ENCODE measurements at places on chromosomes 2 and 18. TPM values are rescaled to one million over a fixed set of nuclear protein-coding genes. Genes with fewer than 3 reads are reported as not detected.

The DES gene
- total RNA-seq, result 5,232 TPM

The SNORC gene
- total RNA-seq, result 0.41 TPM

The SNED1 gene
- total RNA-seq, result 15.0 TPM

The HOXD11 gene
- total RNA-seq, result not detected

The IGFBP5 gene
- total RNA-seq, result 499 TPM

The ASAP2 gene
- total RNA-seq, result 29.5 TPM

The EIF2AK2 gene
- 31.2 TPM for total RNA-seq

The FAM124B gene
- total RNA-seq, result 11.8 TPM
